Esophagus squamous epithelium (tissue), 5 donors: ENCODE measurements at places on chromosomes 2 and 18.

DNA sequence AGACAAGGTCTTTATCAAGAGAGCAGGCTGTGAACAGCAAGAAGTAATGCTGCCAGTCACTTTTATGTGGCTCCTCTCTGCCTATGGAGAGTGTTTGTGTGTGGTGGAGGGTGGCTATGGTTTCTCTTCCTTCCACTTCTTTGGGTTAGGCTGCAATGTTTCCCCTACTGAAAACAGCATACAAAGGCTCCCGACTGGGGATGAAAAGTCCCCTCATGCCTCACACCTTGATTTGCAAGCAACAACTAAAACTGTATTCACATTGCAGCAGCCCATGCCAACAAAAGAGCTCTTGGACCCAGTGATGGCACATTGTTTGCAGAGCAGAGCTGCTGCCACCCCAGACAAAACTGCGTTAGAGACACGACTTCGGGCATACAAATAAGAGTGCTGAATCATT, 301.6 kb downstream of the SLC8A1 start:
- H3K27me3 ChIP-seq = no peaks in the 10 kb centered on the region
- no peaks in the 10 kb centered on the region for H3K4me1 ChIP-seq
- H3K36me3 ChIP-seq = no peaks in the 10 kb centered on the region
- no peak overlapping the region for H3K27ac ChIP-seq

DNA sequence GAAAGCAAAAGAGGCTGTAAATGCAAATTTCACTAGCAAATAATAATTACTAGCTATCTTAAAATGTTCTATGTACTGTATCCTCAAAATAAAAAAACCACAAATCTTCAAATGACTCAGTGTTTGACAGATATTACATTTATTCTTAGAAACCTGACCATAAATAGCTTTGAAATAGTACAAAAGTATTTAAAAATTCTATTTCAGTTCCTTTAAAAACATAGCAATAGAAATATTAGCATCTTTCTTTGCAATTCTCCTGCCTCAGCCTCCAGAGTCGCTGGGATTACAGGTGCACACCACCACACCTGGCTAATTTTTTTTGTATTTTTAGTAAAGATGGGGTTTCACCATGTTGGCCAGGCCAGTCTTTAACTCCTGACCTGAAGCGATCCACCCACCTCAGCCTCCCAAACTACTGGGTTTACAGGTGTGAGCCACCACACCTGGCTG, 50.6 kb downstream of the MSH6 start:
- no peaks in the 10 kb centered on the region for H3K27me3 ChIP-seq
- H3K4me3 ChIP-seq = no peak overlapping the region
- H3K36me3 ChIP-seq = peaks cover 27% of the 10 kb centered on the region
- no peaks in the 10 kb centered on the region for H3K4me1 ChIP-seq
- no peak for DNase-seq

DNA sequence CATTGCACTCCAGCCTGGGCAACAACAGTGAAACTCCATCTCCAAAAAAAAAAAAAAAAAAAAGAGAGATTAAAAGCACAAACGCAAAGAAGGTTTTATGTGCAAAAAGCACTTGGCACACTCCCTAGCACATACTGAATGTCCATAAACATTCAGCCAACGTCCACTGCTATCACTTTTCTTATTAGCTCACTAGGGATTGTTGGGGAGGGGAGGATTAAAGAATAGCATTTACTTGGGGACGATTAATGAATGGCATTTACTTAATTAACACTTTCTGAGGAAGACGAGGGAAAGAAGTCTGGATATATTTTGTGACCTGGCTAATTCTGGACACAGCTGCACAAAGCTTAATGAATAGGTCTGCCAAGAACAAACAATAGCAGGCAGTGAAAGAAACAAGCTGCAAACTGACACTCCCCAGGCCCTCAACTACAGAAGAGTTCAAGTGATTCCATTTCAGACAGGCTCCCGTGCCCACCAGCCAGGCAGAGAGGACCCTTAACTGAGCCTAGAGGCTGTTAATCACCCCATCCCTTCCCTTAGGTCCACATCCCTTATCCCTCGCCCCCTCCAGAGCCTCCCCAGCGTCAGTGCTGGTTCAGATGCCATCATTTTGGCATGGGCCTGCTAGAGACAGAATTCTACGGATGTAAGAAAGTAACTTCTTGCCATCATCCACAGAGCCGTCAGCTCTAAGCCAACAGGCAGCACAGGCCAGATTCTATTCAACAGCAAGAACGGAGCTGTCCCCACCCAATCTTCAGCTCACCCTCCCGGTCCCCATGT, 7.4 kb downstream of the CYB5A start:
- peak overlapping the region; percentile 86 for H3K27ac ChIP-seq
- H3K4me3 ChIP-seq = peak overlapping the region; percentile 25
- DNase-seq = no peak
- H3K4me1 ChIP-seq = peaks cover 35% of the 10 kb centered on the region

GRCh38 chr2:179974761-179975160, 32.3 kb downstream of the CWC22 start:
- DNase-seq = no peak
- H3K4me1 ChIP-seq = no peaks in the 10 kb centered on the region

DNA sequence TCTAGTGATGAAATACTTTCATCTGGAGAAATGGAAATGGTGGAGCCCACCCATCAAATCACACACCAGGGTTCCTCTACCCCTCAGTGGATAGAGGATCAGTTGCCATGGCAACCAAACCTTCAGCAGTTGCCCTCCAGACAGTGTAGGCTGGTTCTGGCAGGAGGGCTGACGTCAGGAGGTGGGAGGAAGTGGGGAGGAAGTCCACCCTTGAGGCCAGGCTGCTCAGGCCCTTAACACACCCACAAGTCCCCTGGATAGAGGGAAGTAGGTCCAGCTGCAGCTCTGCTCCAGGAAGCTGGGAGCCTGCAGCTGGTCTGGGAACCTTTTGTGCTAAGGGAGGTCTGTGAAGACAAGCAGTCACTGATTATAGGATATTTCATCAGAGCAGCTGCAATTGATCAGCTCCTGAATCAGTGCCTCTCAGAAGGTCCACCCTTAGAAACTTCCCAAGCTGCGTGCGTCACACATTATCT, 186.6 kb downstream of the MTX2 start:
- no peak overlapping the region for H3K27ac ChIP-seq
- DNase-seq = no peak
- H3K4me1 ChIP-seq = peaks cover 3% of the 10 kb centered on the region
- no peaks in the 10 kb centered on the region for H3K36me3 ChIP-seq
- H3K27me3 ChIP-seq = no peaks in the 10 kb centered on the region

GRCh38 chr2:231677632-231678104, 30.7 kb upstream of the PTMA start:
- H3K27me3 ChIP-seq = no peaks in the 10 kb centered on the region
- H3K27ac ChIP-seq = no peak overlapping the region

DNA sequence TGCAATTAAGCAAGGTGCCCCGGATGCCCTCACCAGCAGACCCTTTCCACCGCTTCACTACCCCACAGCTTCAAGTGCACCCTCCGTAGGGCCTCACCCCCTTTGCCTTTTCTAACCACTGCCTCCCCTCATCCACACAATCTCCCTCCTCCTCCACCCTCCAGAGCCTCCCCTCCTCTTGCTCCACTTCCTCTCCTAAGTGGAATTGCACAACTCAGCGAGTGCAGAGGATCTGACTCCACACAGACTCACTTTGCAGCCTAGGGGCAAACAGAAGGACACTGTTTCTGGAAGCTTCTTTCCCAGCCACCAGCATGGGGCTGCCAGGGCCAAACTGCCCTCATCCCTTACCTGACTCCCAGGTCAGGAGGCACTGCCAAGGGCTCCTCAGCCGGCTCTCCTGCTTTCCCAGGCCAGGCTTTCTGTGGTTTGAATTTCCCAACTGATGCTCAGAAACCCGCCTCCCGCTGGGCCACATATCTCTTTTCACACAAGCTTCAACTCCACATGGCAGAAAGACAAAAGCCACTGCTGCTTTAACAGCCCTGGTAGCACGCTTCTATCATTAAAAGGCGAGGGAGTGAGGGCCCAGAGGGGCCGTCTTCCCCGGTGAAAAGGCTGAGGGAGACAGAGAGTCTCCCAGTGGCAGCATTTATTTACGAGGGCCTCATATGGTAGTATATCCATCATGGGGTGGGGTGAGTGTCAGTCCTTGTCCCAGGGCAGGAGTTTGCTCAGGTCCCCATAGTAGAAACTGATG, 74.7 kb upstream of the MGAT4A start:
- no peak for DNase-seq
- H3K27me3 ChIP-seq = no peaks in the 10 kb centered on the region
- peaks cover 19% of the 10 kb centered on the region for H3K36me3 ChIP-seq
- peak overlapping the region; percentile 19 for H3K27ac ChIP-seq
- H3K4me1 ChIP-seq = no peaks in the 10 kb centered on the region

- no peak overlapping the region for H3K27ac ChIP-seq
- H3K36me3 ChIP-seq = no peaks in the 10 kb centered on the region
- no peak for DNase-seq
- H3K27me3 ChIP-seq = no peaks in the 10 kb centered on the region
These were observed 276.6 kb downstream of the MREG start for GRCh38 chr2:215736653-215737290.

DNA sequence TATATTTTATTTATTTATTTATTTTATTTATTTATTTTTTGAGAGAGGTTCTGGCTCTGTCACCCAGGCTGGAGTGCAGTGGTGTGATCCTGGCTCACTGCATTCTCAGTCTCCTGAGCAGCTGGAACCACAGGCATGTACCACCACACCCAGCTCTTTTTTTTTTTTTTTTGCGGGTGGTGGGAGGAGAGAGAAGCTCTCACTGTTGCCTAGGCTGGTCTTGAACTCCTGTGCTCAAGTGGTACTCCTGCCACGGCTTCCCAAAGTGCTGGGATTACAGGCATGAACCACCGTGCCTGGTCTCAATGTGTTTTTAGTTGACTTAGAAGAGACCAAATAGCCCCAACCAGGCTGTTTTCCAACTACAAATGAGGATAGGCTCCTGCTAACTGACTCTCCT, 80.7 kb downstream of the PDCL3 start:
- H3K4me1 ChIP-seq = no peaks in the 10 kb centered on the region
- H3K27ac ChIP-seq = no peak overlapping the region
- no peaks in the 10 kb centered on the region for H3K27me3 ChIP-seq
- DNase-seq = no peak
- H3K36me3 ChIP-seq = no peaks in the 10 kb centered on the region

- peaks cover 23% of the 10 kb centered on the region for H3K4me1 ChIP-seq
- no peaks in the 10 kb centered on the region for H3K27me3 ChIP-seq
- DNase-seq = no peak
These were observed 42.6 kb downstream of the GLI2 start for GRCh38 chr2:120778244-120778643.

GRCh38 chr18:77106331-77106730, 26.3 kb downstream of the MBP start:
- H3K27ac ChIP-seq = no peak overlapping the region
- no peak for DNase-seq
- H3K4me3 ChIP-seq = no peak overlapping the region
- peaks cover 24% of the 10 kb centered on the region for H3K36me3 ChIP-seq
- peaks cover 90% of the 10 kb centered on the region for H3K4me1 ChIP-seq

- no peak overlapping the region for H3K27ac ChIP-seq
- no peak for DNase-seq
- H3K4me1 ChIP-seq = peaks cover 50% of the 10 kb centered on the region
- H3K36me3 ChIP-seq = no peaks in the 10 kb centered on the region
- H3K27me3 ChIP-seq = no peaks in the 10 kb centered on the region
These were observed 37.9 kb downstream of the ODC1 start for GRCh38 chr2:10410001-10410822.

DNA sequence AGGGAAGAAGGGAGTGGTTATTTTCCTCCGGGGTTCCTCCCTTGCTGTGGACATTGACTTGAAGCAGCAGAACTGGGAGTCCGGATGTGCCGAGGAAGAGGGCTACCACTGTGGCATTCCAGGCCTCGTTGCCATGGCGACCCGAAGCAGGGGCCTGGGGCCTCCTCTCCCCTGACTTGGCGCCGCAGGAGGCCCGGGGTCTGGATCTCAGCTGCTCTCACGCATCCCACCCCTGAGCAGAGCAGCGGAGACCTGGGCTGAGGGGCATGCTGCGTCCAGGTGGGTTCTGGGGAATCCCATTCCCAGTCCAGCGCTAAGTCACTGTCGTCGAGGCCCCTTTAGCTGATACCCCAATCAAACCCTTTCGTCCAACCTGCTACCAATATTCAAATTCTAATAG, 100.2 kb downstream of the BCL11A start:
- no peak overlapping the region for H3K27ac ChIP-seq
- H3K27me3 ChIP-seq = no peaks in the 10 kb centered on the region
- H3K4me3 ChIP-seq = no peak overlapping the region
- peaks cover 8% of the 10 kb centered on the region for H3K36me3 ChIP-seq
- no peak for DNase-seq

DNA sequence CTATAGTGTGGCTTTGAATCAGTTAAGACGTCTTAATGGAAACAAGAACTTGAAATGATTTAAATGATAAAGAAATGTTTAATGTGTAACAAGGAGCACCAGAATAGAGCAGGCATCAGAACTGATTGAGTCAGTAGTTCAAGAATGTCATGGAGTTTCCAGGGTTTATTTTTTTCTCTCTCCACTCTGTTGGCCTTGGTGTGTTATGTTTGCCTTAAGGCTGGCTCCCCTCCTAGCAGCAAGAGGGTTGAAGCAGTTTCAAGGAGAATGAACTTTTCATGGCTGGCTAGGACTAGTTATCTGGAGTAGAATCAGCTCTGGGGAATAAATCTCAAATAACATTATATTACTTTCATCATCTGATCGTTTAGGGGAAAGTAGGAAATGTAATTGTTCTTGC, 13.4 kb upstream of the GLS start:
- H3K27me3 ChIP-seq = no peaks in the 10 kb centered on the region
- no peaks in the 10 kb centered on the region for H3K36me3 ChIP-seq
- no peak for DNase-seq

DNA sequence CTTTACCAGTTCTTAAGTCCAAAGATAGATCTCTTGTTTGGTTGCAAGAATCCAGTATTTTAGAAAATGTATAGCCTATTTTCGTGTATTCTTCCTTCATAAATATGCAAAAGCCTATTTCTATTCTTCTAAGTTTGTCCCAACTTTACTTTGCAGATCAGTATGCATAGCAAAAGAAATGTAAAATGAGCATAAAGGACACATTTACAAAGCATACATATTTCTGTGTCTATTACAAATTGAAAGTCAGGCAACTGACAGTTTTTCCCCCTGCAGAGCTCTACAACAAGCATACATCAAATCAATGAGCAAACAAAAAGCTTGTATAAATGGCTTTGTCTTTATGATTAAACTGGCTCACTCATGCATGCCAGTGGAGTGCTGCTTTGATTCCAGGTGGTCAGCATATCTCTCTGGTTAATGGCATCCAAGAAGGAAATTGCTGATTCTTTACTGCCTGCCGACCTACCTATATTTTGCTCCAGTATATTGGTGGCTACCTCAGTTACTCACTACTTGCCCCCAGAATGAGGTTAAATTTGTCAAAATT, 10.0 kb upstream of the VPS54 start:
- no peaks in the 10 kb centered on the region for H3K27me3 ChIP-seq
- DNase-seq = no peak
- H3K4me3 ChIP-seq = no peak overlapping the region
- no peaks in the 10 kb centered on the region for H3K36me3 ChIP-seq
- H3K27ac ChIP-seq = no peak overlapping the region

- no peak overlapping the region for H3K4me3 ChIP-seq
- no peak overlapping the region for H3K27ac ChIP-seq
- no peaks in the 10 kb centered on the region for H3K36me3 ChIP-seq
- H3K4me1 ChIP-seq = peaks cover 27% of the 10 kb centered on the region
- no peaks in the 10 kb centered on the region for H3K27me3 ChIP-seq
- DNase-seq = no peak
These were observed 9.5 kb upstream of the SLC1A4 start for GRCh38 chr2:64979744-64980143.
